Spinal cord (tissue), 10 donors: ENCODE measurements at places on chromosomes 5 and 9. TPM values are rescaled to one million over a fixed set of nuclear protein-coding genes. Genes with fewer than 3 reads are reported as not detected.
A peak's percentile ranks its signal among the peaks of the same experiment; 100 is the strongest.

FAM221B gene
- polyA plus RNA-seq = 0.41 TPM

SPEF2 gene
- 18.5 TPM for polyA plus RNA-seq

C9orf153 gene
- 0.30 TPM for polyA plus RNA-seq

PCDHA13 gene
- polyA plus RNA-seq = 3.6 TPM

HTR4 gene
- 1.6 TPM for polyA plus RNA-seq

TXNDC8 gene
- polyA plus RNA-seq = not detected

DMRT3 gene
- 0.72 TPM for polyA plus RNA-seq

DHX29 gene
- polyA plus RNA-seq = 22.3 TPM

EQTN gene
- 0.25 TPM for polyA plus RNA-seq

- no peaks in the 10 kb centered on the region for H3K4me1 ChIP-seq
- H3K27ac ChIP-seq = no peak overlapping the region
- no peaks in the 10 kb centered on the region for H3K36me3 ChIP-seq
- no peak for DNase-seq
These were observed 66.1 kb upstream of the BARHL1 start for GRCh38 chr9:132516301-132516700.

- no peak for DNase-seq
- H3K27me3 ChIP-seq = no peaks in the 10 kb centered on the region
- peaks cover 10% of the 10 kb centered on the region for H3K4me1 ChIP-seq
- peaks cover 3% of the 10 kb centered on the region for H3K36me3 ChIP-seq
- H3K4me3 ChIP-seq = no peak overlapping the region
- no peak overlapping the region for H3K27ac ChIP-seq
These were observed 81.2 kb downstream of the MRPS27 start for GRCh38 chr5:72238712-72239445.

- H3K4me3 ChIP-seq = no peak overlapping the region
- no peak for DNase-seq
- H3K4me1 ChIP-seq = no peaks in the 10 kb centered on the region
- no peak overlapping the region for H3K27ac ChIP-seq
These were observed 1081.6 kb upstream of the ACO1 start for GRCh38 chr9:31302620-31303418.

GRCh38 chr5:167902298-167902697 is 389.1 kb upstream of the WWC1 start:
- H3K36me3 ChIP-seq = no peaks in the 10 kb centered on the region
- no peaks in the 10 kb centered on the region for H3K4me1 ChIP-seq
- no peak for DNase-seq

DNA sequence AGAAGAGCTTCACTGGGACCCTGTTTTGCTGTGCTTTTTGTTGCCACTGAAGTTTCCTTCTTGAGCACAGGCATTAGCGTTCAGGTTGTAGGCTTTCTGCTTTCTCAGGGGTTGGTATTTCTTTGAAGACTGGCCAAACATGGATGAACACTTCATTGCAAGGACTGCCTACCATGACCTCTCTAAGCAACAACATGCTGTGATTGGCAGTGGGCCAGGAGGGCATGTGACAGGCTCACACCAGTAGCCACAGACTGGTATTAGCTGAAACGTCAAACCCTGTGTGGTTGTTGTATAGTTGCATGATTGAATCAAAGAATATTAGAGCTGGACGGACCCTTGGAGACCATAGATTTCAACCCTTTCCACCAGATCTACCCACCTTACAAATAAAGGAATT is 20.0 kb upstream of the MLANA start:
- no peak overlapping the region for H3K4me3 ChIP-seq
- H3K27ac ChIP-seq = no peak overlapping the region
- H3K36me3 ChIP-seq = no peaks in the 10 kb centered on the region
- no peaks in the 10 kb centered on the region for H3K4me1 ChIP-seq
- DNase-seq = no peak

DNA sequence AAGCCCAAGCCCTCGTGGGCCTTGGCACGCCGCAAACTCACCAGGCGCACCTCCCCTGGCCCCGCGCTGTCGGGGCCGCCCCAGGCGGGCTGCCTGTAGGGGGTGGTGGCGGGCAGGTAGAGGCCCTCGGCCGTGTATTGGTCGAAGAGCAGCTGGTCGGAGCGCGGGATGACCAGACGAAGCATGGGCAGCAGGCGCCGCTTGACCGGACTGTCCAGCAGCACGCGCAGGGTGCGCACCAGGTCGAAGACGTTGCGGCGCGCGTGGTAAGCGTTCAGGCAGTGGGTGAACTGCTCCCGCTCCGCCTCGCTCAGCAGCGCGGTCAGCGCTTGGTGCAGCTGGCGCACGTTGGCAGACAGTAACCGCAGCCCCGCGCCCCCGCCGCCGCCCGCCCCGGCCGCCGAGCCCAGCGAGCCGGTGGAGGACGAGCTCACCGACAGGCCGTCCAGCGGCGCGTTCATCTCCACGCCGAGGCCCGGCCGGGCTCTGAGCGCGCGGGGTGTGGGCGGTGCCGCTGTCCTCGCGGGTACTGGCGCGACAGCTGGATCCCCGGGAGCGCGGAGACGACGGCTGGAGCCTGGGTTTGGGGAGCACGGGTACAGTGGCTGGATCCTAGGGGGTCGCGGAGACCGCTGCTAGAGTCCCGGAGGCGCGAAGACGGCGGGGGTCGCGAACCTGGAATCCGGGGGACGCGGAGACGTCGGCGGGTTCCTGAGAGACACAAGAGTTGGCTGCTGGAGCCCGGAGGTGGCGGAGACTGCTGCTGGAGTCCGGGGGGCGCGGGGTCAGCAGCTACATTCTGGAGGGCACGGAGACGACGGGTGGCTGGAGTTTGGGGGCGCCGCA is 709 bp downstream of the WHRN start:
- peaks cover 23% of the 10 kb centered on the region for H3K27me3 ChIP-seq
- H3K36me3 ChIP-seq = no peaks in the 10 kb centered on the region
- peak overlapping the region; percentile 70 for H3K4me3 ChIP-seq
- peak overlapping the region; percentile 86 for H3K27ac ChIP-seq
- peak; percentile 61 for DNase-seq

- no peak overlapping the region for H3K27ac ChIP-seq
- H3K4me3 ChIP-seq = no peak overlapping the region
- H3K27me3 ChIP-seq = peaks cover 2% of the 10 kb centered on the region
- H3K4me1 ChIP-seq = peaks cover 20% of the 10 kb centered on the region
- peak; percentile 93 for DNase-seq
These were observed 139.2 kb upstream of the SMIM23 start for GRCh38 chr5:171646102-171647042.

DNA sequence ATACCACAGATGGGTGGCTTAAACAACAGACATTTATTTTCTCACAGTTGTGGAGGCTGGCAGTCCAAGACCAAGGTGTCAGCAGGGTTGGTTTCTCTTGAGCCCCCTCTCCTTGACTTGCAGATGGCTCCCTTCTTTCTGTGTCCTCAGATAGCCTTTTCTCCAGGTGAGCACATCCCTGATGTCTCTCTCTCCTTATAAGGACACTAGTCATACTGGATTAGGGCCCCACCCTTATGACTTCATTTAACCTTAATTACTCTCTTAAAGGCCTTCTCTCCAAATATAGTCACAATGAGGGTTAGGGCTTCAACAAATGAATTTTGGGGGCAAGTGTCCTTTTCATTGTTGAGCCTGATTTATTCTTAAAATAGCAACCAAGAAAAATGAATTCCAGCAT is 14.7 kb downstream of the PTGER4 start:
- no peaks in the 10 kb centered on the region for H3K27me3 ChIP-seq
- H3K4me1 ChIP-seq = no peaks in the 10 kb centered on the region
- H3K27ac ChIP-seq = no peak overlapping the region
- H3K4me3 ChIP-seq = no peak overlapping the region
- no peak for DNase-seq
- H3K36me3 ChIP-seq = no peaks in the 10 kb centered on the region

DNA sequence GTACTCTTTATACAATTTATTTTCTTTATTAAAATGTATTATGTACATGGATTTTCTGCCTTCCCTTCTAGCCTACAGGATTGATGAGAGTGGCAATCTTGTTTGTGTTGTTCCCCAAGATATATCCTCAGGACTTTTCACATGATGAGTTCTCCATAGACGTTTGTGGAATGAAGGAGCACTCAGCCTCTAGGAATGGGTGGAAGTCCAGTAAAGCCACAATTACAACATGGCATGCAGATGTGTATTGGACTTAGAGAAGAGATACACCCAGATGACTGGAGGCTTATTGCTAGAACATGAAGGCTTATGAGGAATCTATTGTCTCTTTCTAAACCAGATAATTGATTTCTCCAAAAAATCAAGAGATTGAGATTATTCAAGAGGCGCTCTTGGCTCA is 8.2 kb upstream of the DOCK2 start:
- H3K4me1 ChIP-seq = no peaks in the 10 kb centered on the region
- H3K36me3 ChIP-seq = no peaks in the 10 kb centered on the region
- H3K27me3 ChIP-seq = no peaks in the 10 kb centered on the region
- no peak for DNase-seq
- no peak overlapping the region for H3K27ac ChIP-seq

DNA sequence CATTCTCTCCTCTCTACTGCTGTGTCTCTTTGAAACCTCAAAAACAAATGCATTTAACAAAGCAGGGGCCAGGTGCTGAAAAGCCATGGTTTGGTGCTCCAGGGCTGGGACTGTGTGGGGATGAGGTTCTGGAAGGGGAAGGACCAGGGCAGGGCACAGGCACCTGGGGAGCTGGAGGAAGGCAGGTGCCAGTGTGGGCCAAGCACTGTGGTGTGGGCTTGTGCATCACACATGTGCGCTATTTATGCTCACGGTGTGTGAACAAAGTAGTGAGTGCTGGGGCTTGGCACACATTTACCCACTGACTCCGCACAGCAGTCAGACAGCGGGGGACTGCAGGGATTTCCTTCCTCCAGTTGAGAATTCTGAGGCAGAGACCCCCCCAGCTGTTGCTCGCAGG is 10.1 kb downstream of the HRH2 start:
- H3K4me3 ChIP-seq = no peak overlapping the region
- no peak for DNase-seq
- no peaks in the 10 kb centered on the region for H3K36me3 ChIP-seq
- no peak overlapping the region for H3K27ac ChIP-seq
- no peaks in the 10 kb centered on the region for H3K27me3 ChIP-seq
- H3K4me1 ChIP-seq = no peaks in the 10 kb centered on the region

- no peak for DNase-seq
- H3K4me1 ChIP-seq = peaks cover 8% of the 10 kb centered on the region
- no peaks in the 10 kb centered on the region for H3K27me3 ChIP-seq
- no peak overlapping the region for H3K4me3 ChIP-seq
These were observed 2.6 kb downstream of the HMMR start for GRCh38 chr5:163463063-163463435.

DNA sequence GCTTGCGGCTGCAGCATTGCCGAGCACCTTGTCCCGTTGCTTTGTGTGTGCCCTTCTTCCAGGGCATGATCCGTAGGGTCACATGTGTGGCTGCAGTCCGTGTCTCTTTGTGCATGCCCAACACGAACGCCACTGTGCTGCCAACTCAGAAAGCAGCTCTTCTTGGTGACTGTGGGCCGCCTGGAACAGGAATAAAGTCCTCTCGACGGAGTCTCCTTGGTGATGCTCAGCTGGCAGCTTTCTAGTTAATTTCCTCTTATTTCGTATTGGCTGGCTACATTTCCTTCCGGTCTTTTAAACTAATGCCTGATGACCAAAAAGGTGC is 5.8 kb downstream of the EXOC3 start:
- no peak for DNase-seq
- H3K27ac ChIP-seq = no peak overlapping the region
- H3K27me3 ChIP-seq = no peaks in the 10 kb centered on the region
- H3K4me3 ChIP-seq = no peak overlapping the region

DNA sequence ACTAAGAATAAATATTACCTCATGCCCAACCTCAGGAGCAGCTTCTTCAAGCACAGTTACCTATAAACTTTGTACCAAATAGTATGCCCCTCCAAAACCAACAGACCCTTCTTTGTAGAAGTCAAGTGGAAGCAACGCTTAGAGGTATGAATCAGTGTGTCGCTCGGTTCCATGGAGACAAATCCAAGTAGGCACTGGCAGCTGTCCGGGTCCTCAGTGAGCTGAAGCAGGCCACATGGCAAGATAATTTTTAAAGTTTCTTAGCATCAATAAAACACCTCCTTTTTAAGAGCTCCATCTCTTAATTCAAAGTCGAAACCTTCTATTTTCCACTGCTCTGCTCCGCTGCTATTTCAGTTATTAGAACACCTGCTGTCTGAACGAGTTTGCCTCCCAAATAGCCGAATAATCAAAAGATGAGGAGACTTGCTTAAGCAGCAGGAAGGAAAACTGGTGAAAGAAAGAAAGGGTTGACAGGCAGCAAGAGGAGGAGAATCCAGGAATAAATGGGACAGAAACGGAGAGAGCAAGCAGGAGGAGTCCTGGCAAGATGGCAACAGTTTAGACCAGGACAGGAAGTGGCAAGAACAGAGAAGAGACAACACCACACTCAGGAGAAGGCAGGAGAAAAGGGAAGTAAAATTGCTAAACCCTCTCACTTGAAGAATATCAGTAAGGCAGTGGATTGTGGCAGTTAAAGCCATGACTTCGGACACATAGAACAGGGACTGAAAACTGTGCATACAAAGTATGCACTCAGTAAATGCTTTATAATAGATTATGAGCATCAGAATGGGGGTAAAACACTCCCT is 65.0 kb downstream of the PPP2R2B start:
- H3K36me3 ChIP-seq = no peaks in the 10 kb centered on the region
- no peak overlapping the region for H3K27ac ChIP-seq
- H3K4me3 ChIP-seq = no peak overlapping the region
- peaks cover 2% of the 10 kb centered on the region for H3K4me1 ChIP-seq
- DNase-seq = no peak
- H3K27me3 ChIP-seq = no peaks in the 10 kb centered on the region

DNA sequence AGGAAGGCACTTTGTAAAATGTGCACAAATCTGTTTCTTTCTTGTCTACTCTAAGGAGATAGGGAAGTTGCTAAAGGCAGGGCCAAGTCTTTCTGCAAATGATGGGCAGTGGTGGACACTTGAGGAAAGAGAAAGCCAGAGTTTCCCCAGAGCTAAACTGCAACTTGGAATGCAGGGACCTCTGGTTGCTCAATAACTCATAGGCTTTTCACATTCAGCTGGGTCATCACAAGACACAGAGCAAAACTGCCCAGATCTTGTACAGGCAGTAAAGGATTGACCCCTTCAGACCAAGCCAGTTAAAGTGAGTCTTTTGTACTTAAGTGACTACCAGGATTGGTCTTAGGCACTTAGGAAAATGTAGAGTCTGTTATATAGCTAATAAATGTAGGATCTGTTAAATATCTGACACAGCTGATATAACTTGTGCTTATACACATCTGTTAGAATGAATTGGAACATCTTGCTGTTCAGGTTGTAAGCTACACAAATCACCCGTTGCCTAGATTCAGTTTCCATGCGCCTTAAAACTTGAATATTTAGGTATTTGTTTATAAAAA is 13.5 kb upstream of the AGXT2 start:
- H3K36me3 ChIP-seq = no peaks in the 10 kb centered on the region
- no peak for DNase-seq
- H3K4me1 ChIP-seq = no peaks in the 10 kb centered on the region
- no peaks in the 10 kb centered on the region for H3K27me3 ChIP-seq
- no peak overlapping the region for H3K27ac ChIP-seq
- no peak overlapping the region for H3K4me3 ChIP-seq

DNA sequence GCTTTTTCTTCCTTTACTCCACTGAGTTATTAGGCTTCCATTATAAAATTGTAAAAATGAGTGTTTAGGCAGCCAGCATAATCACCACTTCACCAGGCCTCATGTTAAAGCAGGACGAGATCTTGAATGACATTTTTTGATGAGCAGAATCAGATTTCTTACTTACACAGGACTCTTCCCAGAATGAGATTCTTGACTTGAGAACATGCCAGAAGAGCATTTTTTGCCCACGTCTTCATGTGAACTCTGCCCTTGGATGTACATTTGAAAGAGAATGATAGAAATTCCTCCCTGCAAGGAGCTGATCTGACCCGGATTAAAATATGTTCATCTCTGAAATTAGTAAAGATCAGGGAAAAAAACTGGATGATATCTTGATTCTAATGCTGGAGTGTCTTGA is 212.1 kb upstream of the ADRA1B start:
- DNase-seq = no peak
- no peaks in the 10 kb centered on the region for H3K27me3 ChIP-seq
- H3K4me3 ChIP-seq = no peak overlapping the region
- no peaks in the 10 kb centered on the region for H3K4me1 ChIP-seq
- no peaks in the 10 kb centered on the region for H3K36me3 ChIP-seq
